ENCODE measurements at places on chromosomes 1 and 21.

GRCh38 chr1:186183970-186184628 lies 191.0 kb downstream of the TPR start:
- DNase-seq, result no peak

DNA sequence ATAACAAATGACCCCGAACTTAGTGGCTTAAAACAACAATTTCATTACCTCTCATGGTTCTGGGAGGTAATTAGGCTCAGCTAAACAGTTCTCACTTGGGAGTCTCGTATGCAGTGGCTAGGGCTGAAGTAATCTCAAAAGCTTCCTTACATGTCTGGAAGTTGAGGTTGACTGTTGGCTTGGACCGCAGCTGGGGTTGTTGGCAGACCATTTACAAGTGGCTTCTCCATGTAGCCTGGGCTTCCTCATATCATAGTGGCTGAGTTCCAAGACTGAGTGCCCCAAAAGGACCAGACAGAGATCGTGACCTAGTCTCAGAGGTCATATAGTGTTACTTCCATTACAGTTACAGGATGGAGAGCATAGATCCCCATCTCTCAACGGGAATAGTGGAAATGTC lies 2.4 kb upstream of the POGZ start:
- DNase-seq, result no peak

- DNase-seq, result peak; percentile 78
Measured at GRCh38 chr1:32964461-32965250, at the start of gene RNF19B. RNF19B (minus strand) TSS chr1:32964809; CDS start chr1:32964685, 124 bp downstream.

- no peak for DNase-seq
Measured at GRCh38 chr1:53332186-53332564, 4.3 kb upstream of the LRP8 start.

GRCh38 chr1:229461032-229461668 lies 27.3 kb upstream of the ACTA1 start:
- DNase-seq, result no peak

DNA sequence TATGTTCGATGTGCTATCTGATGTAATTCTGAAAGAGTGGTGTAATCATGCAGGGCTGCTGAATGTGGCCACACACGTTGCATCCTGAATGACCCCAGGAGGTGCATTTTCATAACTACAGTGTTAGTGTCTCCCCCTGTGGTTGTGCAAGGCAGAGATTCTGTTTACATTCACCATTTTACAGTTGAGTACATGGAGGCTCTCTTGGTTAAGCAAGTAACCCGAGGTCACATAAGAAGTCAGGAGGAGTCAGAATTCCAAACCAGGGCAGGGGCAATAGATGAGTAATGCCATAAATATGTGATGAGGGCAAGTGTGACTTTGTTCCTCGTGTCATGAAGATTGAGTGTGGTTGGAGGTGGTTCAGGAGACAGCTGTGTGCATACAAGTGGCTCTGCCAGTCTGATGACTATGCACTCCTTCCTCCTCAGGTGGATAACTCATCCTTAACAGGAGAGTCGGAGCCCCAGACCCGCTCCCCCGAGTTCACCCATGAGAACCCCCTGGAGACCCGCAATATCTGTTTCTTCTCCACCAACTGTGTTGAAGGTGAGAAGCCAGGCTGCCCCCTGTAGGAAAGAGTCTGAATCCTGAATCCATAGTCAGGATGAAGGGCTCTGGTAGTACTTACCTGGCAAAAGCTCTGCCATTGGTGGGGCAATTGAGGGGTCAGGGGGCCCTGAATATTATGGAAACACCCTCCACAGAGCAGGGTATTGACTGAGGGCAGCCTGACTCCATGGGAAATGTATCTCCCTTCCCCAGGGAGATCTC lies 9.3 kb downstream of the ATP1A2 start:
- DNase-seq, result no peak

GRCh38 chr1:110076789-110077500 lies 6.5 kb upstream of the ALX3 start:
- DNase-seq, result no peak

DNA sequence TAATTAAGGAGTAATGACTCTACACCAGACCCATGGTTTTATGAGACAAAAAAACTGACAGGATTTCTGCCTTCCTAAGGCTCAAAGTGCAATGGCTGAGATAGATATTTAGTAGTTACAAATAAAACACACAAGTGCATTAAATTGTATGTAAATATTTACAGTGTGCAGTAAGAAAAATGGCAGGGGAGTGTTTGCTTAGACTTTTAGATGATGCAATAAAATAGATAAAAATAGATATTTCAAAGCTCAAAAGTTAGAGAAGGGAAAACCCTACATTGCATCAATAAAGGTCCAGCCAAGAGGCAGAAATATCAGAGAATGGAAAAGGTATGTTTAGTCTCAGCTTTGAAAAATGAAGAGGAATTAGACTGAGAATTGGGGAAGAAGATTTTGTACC lies 226.3 kb upstream of the FGGY start:
- DNase-seq, result no peak

DNA sequence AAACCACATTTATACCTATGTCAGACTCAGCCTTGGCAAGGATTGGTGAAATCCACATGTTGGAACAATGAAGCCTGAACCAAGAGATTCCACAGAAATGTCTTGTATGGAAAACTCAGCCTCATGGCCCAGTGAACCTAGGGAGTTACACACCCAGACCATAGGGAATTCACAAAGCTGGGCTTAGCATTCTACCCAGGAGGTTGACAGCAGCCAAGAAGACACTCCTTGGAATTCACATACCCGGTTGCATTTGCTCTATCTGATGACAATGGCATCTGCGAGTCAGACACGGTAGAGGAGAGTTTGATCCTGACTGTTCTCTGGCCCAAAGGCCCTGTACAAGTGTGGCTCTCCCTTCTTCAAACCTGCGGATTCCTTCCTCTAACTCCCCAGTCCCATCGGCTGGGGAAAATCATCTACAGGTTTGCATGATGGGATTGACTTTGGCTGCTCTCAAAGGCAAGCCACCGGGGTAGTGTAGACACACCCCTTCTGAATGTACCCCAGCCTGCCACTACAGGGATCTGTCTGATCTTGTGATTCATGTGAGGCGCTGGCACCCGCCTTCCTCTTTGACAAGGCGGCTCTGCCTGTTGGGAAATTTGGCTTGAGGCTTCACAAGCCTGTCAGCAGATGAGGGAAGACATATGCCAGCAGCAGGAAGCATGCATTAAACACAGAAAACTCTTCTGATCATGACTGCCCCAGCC lies 297.3 kb upstream of the KAZN start:
- DNase-seq, result no peak

Data from pulmonary artery endothelial cell (primary cell).